ENCODE measurements at places on chromosomes 2 and 18. TPM values are rescaled to one million over a fixed set of nuclear protein-coding genes. Genes with fewer than 3 reads are reported as not detected.

The CDH2 gene
- total RNA-seq: 321 TPM

DNA sequence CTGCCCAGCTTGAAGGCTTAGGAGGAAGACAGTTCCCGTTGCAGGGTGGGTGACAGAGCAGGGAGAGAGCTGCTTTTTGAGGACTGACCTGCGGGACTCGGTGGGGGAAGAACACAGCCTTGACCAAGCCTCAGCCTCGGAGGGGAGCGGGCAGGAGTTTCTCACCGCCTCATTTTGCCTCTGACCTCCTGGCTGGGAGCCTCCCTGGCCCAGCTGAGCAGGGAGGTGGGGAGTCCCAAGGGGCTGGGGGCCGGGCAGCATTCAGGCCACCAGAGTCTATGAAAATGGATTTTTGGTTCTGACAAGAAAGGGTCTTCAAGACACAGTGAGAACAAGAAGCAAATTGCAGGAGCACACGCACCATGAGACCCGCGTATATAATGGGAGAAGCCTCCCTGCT, 51.3 kb upstream of the SMAD7 start:
- DNase-seq: no peak

DNA sequence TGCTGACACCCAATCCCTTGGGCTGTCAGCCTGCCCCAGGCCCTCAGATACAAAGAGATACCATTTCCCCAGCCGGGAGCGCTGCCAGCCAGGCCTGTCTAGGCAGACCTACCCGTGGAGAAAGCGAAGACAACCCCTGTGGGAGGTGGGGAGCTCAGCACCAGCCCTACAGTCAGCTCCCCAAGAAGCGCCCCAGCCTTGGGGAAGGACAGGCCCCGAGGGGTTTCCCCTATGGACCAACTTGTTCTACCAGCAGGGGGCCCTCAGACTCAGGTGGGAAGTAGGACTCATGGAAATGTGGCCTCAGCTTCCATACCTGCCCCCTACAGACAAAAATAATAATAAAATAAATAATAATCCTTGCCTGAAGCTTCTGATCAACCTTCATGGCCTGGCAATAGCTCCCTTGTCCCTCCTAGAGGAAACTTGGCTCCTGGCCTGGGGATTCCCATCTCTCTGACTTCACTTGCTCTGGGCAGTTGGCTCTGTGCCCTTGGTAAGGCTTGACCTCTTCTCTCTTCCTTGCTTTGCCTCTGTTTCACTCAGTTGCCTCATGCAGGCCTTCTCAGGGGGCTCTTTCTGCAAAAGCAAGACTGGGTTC, 7.0 kb downstream of the SLC35F6 start:
- peak; percentile 80 for DNase-seq

- DNase-seq: no peak
Observed at GRCh38 chr2:237547841-237548416, 18.4 kb upstream of the PRLH start.

DNA sequence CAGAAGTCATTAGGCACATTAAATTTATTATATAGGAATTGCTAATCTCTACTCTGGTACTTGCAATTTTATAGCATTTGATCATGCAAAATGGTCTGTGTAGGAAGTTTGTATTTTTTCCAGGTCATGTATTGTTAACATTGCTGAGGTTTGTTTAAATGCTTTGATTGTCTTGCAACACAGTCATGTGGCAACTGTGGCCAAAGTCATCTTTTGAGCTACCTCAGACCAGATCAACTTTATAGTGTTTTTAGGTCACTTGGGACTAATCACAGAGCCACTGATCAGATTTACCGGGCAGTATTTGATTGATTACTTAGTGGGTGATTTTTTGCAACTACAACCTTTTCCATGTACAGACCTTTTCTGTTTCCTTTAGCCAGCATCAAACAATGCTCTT, 3.7 kb downstream of the SERPINB5 start:
- no peak for DNase-seq

DNA sequence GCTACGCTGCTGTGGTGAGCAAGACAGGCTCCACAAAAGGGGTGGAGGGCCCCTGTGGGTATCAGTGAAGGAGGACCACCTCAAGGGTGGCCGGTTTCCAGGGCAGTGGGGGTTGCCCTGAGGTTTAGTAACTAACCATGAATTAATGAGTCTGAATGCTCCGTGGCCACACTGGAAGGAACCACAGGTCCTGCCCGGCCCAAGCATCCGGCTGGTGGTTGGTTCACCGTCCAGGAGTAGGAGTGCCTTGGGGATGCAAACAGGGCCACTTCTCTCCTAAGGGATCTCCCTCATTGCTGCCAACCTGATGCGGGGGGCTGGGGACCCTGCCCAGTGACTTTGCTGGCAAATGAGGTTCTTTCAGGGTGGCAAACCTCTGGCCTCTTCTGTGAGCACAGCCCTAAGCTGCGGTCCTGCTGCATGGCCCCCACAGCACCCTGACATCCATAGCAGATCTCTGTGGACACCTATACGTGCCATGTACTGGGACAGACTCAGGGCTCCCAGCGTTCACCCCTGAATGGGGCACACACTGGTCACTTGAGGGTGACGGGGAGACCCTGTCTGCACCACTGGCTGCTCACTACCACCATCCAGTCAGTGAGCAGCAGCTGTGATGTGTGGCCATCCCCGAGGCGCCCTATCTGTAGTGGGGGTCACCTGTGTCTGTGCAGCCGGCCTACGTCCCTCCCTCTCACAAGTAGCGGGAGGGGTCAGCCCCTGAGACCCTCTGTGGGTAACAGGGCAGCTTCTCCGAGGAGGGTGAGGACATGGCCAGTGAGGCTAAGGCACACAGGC, 41.6 kb downstream of the HS6ST1 start:
- peak; percentile 20 for DNase-seq

DNA sequence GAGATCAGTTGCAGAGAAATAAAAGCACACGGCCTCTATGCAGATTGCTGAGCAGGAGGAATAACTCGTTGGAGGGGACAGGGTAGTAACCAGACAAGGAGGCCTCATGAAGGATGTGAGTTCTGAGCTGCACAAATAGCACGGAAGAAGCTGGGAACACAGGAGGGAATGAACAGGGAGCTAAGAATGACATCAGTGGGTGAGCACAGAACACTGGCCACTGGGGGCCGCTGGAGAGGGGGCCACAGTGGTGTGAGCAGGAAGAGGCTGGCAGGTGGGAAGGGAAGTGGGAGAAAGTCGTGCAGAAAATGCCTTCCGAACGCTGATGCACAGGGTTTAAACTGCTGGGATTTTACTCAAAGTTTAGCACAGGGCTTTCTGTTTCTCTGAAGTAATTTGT, 61.0 kb downstream of the ZAP70 start:
- DNase-seq: no peak

DNA sequence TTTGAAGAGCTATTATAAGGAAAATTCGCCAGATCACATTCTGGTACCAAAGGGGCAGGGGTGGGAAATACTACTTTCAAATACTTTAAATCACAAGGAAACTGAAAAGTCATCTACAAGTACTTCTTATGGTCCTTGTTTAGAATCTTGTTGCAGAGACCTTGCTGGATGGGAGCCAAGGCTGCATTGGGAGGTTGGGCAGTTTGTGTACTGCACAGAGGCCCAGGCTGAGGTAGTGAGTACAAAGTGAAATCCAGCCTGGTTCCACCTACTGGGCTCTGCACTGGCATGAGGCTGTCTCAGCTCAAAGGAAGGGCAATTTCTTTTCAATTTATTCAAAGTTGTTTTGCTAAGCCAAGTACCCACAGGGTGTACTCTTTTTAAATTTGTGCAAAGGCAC, 140.3 kb upstream of the DLX2 start:
- no peak for DNase-seq

The MARCO gene
- 7.2 TPM for total RNA-seq

The ACMSD gene
- not detected for total RNA-seq

DNA sequence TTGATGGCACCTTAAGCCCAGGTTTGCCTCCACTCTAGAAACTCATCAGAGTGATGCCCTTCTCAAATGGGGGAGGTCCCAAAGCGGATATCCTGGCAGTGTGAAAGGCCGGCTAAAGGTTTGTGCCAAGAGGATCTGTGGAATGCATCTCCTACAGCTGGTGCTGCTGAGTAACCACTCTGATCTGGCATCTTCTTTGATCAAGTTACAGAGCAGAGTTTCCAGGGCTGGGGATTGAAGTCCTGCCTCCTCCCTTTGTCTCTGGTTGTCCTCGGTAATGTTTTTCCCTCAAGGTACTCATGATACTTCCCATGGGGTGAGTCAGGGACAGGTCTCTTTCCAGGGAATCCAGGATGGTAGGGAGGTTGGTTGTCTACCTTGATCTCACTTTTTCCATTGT, 24.6 kb downstream of the PRKRA start:
- DNase-seq: no peak

The TNS1 gene
- 783 TPM for total RNA-seq

- DNase-seq: no peak
Observed at GRCh38 chr2:3627500-3628100, 30.4 kb upstream of the ALLC start.

The EHD3 gene
- total RNA-seq: 32.4 TPM

GRCh38 chr2:219714681-219715400, 87.4 kb downstream of the SLC4A3 start:
- no peak for DNase-seq

The ABHD1 gene
- total RNA-seq: 2.0 TPM

The MROH2A gene
- not detected for total RNA-seq

DNA sequence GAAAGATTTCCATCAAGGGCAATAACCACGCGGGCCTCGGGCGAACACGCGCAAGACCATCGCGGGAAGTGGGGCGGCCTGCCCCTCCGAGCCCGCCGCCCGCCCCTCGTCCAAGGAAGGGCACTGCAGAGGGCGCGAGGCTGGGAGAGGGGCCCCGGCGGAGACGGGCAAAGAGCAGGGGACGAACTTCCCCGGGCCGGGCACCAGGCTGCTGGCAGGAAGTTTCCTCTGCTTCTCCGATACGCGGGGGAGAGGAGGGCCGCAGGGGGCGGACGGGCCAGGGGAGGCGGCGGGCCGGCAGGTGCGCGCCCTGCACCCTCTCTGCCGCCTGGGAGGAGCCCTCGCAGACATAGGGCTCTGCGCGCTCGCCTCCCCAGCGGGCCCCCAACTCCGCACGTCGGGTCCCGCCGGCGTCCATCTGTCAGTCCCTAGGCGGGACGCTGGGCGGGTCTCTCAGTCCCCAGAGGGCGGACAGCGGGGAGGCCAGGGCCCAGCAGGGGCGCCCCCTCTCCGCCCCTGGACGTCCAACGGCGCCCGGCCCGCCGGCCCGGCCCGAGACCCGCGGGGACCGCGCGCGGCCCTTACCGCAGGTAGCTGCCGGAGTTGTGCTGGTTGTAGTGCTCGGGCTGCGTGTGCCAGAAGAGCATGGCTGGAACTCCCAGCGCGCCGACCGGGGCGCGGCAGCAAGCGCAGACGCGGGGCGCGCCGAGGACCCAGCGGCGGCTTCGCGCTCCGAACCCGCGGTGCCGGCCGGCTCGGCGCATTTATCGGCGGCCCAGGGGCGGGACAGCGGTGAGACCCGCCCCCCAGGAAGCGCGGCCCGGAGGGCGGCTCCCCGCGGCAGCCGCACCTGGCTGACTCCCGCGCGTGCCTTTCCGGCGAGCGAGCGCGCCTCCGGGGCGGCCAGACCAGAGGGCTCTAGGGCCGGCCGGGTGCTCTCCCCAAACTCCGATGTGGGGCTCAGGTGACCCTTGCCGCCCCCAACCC, at the start of gene TFCP2L1:
Gene TFCP2L1, minus strand, starts transcription at position 740 of the 987 bp plus-strand sequence. Its CDS starts 93 bp downstream, at position 647.
- DNase-seq: no peak

- no peak for DNase-seq
Observed at GRCh38 chr2:220209751-220210150, 582.3 kb downstream of the SLC4A3 start.

The TRAPPC12 gene
- 105 TPM for total RNA-seq

GRCh38 chr2:183782436-183782835, 658.2 kb downstream of the NUP35 start:
- no peak for DNase-seq

GRCh38 chr2:201353116-201353515, 4.0 kb downstream of the FLACC1 start:
- no peak for DNase-seq

The ALPP gene
- total RNA-seq: not detected

The RAPGEF4 gene
- total RNA-seq: 16.6 TPM

DNA sequence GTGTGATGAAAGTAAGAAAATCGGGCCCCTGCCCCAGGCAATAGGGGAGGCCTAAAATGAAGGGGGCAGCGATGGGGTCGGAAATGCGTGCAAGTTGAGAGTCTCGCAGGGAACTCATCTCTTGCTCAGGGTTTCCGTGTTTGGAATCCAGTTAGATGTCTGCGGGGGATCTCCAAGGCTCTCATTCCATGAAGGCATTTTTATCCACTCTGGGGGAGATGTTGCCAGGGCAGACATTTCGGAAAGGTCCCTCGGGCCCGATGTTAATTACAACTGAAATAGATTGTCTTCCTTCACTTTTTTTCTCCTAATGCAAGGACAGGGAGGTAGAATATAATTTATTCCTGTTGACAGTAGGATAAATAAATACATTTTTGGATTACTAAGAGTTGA, 12.8 kb upstream of the SKOR2 start:
- DNase-seq: no peak

GRCh38 chr2:222076973-222077690, 221.7 kb downstream of the PAX3 start:
- DNase-seq: no peak

The GKN1 gene
- total RNA-seq: not detected

DNA sequence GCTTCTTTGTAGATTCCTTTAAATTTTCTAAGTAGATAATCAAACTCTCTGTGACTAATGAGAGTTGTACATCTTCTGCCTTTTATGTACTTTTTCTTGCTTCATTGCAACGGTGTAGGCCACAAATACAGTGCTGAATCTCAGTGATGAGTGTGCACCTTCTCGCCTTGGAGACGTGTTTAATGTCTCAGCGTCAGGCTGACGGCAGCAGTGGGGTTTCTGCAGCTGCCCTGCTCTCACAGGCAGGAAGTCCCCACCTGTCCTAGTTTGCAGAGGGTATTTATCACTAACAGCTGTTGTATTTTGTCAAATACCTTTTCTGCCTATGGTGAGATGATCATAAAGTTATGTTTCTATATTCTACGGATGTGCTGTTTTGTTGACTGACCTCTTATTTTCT, 13.3 kb downstream of the AGXT start:
- DNase-seq: no peak

The IL1F10 gene
- total RNA-seq: not detected

GRCh38 chr2:6887751-6888192, 10.2 kb downstream of the RSAD2 start:
- DNase-seq: no peak

The ARHGAP15 gene
- total RNA-seq: 4.2 TPM

The PJVK gene
- 1.1 TPM for total RNA-seq

DNA sequence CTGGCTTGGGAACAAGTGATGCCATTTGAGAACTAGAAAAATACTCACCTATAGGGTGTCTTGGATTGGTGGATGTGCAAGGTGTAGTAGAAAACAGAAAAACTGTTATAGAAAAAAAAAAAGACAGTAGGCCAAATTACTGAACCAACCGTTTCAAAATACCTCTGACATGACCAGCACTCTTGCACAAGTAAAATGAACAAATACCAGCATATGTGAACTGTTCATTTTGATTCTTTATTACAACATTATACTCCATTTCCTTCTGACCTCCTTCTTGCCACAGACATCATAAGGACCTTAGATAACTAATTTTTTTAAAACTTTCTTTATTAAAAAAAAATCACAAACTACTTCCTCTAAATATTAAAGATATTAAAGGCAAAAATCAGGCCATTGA, 125.5 kb downstream of the ATAD2B start:
- no peak for DNase-seq

GRCh38 chr2:218961651-218962570, 2.4 kb downstream of the CDK5R2 start:
- no peak for DNase-seq

The APCDD1 gene
- 24.9 TPM for total RNA-seq

The ABCG8 gene
- total RNA-seq: not detected

The MEIS1 gene
- total RNA-seq: 40.8 TPM

The SP110 gene
- total RNA-seq: 10.6 TPM

The AMER3 gene
- total RNA-seq: not detected

Measured in left ventricle myocardium superior (tissue), 1 donor.